ENCODE measurements at places on chromosomes 2 and 18. TPM values are rescaled to one million over a fixed set of nuclear protein-coding genes. Genes with fewer than 3 reads are reported as not detected.

The GAD1 gene
- 41.4 TPM for total RNA-seq

DNA sequence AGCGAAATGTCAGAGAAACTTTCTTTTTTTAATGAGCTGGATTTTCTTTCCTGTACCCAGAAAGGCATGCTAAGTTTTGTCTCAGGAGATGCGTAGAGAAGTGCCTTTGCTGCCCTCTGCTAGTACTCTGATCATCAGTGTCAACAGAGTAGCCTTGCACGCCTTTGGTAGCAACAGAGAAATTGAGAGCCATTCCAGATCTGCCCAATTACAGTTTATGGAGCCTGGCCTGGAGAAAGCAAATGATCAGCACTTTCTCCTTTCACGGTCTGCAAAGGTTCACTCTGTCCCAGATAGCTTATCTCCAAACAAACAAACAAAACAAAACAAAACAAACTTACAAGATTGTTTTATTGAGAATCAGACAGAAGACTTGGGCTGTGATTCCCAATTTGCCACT, 792.8 kb upstream of the PIK3C3 start:
- DNase-seq = no peak

The RHBDD1 gene
- total RNA-seq = 42.2 TPM

DNA sequence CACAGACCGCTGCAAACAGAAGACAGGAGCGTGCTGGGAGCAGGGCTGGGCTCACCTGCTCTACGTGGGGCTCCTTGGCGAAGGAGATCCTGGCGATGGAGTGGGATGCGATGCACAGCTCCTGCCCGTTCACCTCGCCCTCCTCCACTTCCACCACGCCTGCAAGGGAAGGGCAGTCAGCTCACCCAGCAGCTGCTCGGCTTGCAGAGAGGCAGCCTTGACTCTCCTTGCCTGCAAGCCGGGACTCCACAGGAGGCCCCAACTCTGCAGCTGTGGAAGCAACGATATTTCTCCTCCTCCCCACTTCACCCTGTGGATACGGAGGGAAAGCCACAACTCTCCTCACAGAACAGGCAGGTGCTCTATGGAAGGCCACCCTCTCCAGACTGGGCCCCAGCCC, 35.1 kb downstream of the THAP4 start:
- DNase-seq = no peak

The UGT1A5 gene
- total RNA-seq = not detected

DNA sequence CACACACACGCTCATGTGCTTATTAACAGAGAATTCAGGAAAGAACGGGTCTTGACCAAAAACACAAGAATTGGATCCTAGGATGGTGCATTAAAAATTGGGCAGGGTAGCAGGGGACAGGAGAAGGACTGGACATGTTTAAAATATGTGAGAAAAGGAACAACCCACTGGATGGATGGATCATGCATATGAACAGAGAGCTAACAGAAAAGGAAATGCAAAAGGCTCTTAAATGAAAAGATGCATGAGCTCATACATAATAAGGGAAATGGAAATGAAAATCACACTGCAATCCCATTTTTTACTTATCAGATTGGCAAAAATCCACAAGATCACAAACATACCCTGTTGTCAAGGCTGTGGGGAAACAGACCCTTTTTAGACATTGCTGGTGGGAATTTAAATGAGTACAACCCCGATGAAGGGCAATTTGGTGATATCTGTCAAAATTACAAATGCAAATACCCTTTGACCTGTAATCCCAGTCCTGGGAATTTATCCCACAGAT, 440.6 kb upstream of the SLC14A2 start:
- DNase-seq = no peak

The COL3A1 gene
- 0.43 TPM for total RNA-seq

The ACVR1C gene
- 0.57 TPM for total RNA-seq

GRCh38 chr2:132726155-132726554, 56.1 kb upstream of the LYPD1 start:
- no peak for DNase-seq

Measured in activated T-helper 2 cell treated with anti-CD3 and anti-CD28 coated beads, Interferon-gamma antibody, Interleukin-2, Interleukin-4, amounts not matched to agents 10 μg/mL and 5 μg/mL and 100 μg/mL, durations not matched to agents 14 hours and 24 hours and 36 hours (primary cell).